ENCODE measurements at places on chromosomes 2 and 18. TPM values are rescaled to one million over a fixed set of nuclear protein-coding genes. Genes with fewer than 3 reads are reported as not detected.

Gene GLI2
- 9.8 TPM for total RNA-seq

Gene VWA3B
- 1.7 TPM for total RNA-seq

Gene FAM237A
- total RNA-seq, result not detected

Gene ALK
- 0.36 TPM for total RNA-seq

Gene TUBA3E
- total RNA-seq, result not detected

Gene FTCDNL1
- 1.5 TPM for total RNA-seq

Gene TMEM200C
- total RNA-seq, result 0.60 TPM

Gene TMEM169
- 0.21 TPM for total RNA-seq

Gene SERPINB13
- not detected for total RNA-seq

Gene TMEM178A
- total RNA-seq, result 2.9 TPM

Gene MGAT4A
- total RNA-seq, result 63.8 TPM

Gene ERFE
- 1.8 TPM for total RNA-seq

Gene CPSF3
- total RNA-seq, result 33.2 TPM

Gene ABCB11
- total RNA-seq, result 0.18 TPM

Gene DRC1
- not detected for total RNA-seq

Gene CAPN13
- total RNA-seq, result 67.4 TPM

Gene SCN2A
- 0.29 TPM for total RNA-seq

Gene SCN9A
- 3.1 TPM for total RNA-seq

Gene GCG
- not detected for total RNA-seq

Gene LYPD6
- total RNA-seq, result 12.2 TPM

Gene MROH2A
- 9.3 TPM for total RNA-seq

Gene ASB18
- total RNA-seq, result not detected

Gene VSNL1
- 0.39 TPM for total RNA-seq

Gene DIS3L2
- total RNA-seq, result 77.2 TPM

Gene CPS1
- 3.9 TPM for total RNA-seq

Gene TAF1B
- total RNA-seq, result 41.1 TPM

Gene TRABD2A
- 4.1 TPM for total RNA-seq

Gene TUBB8B
- not detected for total RNA-seq

Gene C1QL2
- total RNA-seq, result not detected

Gene C18orf54
- 3.1 TPM for total RNA-seq

Gene C2orf80
- total RNA-seq, result not detected

Gene MYO3B
- 14.1 TPM for total RNA-seq

Gene CFAP65
- total RNA-seq, result not detected

Gene SLC5A7
- 3.7 TPM for total RNA-seq

Gene EFHD1
- 15.9 TPM for total RNA-seq

Gene SIX3
- total RNA-seq, result not detected

Gene DLX2
- not detected for total RNA-seq

Gene PAX8
- 160 TPM for total RNA-seq

Gene CRYGD
- total RNA-seq, result not detected

Gene TFPI
- total RNA-seq, result 54.7 TPM

Gene SP5
- 2.3 TPM for total RNA-seq

Gene LOXL3
- total RNA-seq, result 6.4 TPM

Gene DNER
- total RNA-seq, result 0.34 TPM

Gene RGPD4
- 0.08 TPM for total RNA-seq

Gene FAP
- 3.0 TPM for total RNA-seq

Gene SPDYA
- total RNA-seq, result 2.5 TPM

Gene SERPINB7
- not detected for total RNA-seq

Gene CXCR1
- not detected for total RNA-seq

Gene PFN4
- 1.2 TPM for total RNA-seq

Gene NT5C1B
- total RNA-seq, result not detected

Gene B4GALT6
- total RNA-seq, result 8.9 TPM

All from ureter (tissue), 1 donor.